ENCODE measurements at places on chromosomes 1 and 21.

GRCh38 chr1:177164380-177165068, at the start of gene ASTN1:
Gene ASTN1, minus strand, starts transcription at chr1:177164712. Its CDS starts 36 bp downstream, at chr1:177164676.
- no peak for DNase-seq

- no peak for DNase-seq
Observed at GRCh38 chr1:218969006-218969405, 204.7 kb upstream of the LYPLAL1 start.

DNA sequence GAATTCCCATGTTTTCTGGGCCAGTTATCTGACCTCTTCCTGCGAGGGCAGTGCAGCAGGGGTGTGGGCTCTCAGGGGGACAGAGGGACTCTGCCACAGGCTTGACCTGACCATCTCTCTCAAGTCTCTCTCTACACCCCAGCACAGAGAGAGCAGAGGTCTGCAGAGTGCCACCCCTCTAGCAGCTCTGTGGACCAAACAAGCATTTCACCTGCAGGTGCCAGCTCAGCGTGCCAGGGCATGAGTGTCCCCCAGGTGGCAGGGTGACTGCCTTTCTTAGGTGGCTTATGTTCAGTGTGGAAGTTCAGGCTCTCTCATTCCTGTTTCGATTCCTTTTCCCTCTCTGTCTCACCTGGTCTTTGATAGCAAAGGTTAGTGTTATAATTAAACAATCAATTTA, 191.3 kb downstream of the CACNA1E start:
- no peak for DNase-seq

DNA sequence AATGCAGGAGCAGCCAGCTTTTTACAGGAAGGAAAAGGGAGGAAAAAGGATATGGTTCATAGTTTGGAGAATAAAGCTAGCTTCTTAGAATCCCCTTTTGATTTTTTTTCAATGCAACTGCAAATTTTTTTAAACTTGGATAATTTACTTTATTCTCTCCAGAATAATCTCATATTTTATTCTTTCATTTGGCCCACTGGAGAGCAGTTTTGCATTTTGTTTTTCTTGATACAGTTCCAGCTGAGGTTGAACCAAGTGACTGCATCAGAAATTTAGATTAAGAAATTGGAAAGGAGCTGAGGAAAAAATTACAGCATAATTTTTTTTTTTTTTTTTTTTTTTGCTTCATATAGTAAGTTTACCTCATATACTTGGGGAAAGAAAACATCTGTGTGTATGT, 22.8 kb downstream of the GABPA start:
- no peak for DNase-seq

- peak; percentile 37 for DNase-seq
Observed at GRCh38 chr1:3775490-3776230, 3.1 kb downstream of the SMIM1 start.

DNA sequence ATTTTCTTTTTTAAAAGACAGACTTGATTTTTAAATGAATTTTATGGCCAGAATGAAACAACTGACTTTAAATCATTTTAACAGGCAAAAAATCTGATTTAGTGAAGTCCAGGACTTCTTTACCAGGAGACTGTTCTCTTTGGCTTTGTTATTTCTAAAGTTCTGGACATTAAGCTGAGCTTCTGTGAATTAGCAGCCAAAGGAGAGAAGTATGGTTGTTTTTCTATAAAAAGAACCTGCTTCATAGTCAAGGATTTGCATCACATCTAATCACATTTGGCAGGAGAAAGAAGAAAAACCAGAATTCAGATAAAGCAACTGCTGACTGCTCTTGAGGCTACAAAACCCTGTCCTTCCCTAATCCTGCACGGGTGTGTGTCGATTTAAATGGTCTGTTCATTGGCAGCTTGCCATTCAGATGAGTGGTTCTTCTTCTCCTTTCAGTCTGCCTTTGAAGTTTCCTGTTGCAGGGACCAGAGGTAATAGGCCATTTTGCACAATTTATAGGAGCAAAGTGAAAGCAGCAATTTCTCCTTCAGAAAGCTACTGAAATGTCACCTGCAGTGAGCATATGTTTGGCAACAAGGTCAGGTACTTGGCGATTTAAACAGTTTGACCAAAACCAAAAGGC, 215.4 kb downstream of the OLFM3 start:
- DNase-seq, result no peak

DNA sequence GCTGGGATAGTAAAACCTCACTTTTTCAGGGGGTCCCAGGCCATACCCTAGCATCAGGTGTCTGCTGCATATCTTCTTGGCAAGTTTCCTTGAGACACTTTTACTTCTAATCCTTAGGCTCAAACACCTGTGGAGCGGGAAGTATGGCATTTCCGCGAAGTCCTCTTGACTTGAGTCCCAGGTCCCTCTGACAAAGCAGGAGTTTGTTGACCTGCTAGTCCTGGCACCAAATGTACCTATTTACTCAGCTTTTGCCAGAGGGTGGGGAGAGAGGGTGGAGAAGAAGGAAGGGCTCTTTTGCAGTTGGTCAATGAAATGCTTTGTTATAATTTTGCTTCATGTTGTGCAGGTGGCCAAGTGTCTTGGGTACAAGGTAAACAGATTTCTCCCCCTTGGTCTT, 59.7 kb downstream of the CLIC6 start:
- no peak for DNase-seq

- no peak for DNase-seq
Observed at GRCh38 chr21:16509476-16509875, 779.7 kb downstream of the USP25 start.

- DNase-seq, result peak; percentile 48
Observed at GRCh38 chr1:119870917-119871596, 25.3 kb downstream of the ADAM30 start.

- DNase-seq, result no peak
Observed at GRCh38 chr1:232423591-232423990, 206.3 kb downstream of the SIPA1L2 start.

Measured in naive thymus-derived CD8-positive, alpha-beta T cell (primary cell).